ENCODE measurements at places on chromosomes 6 and 20.

DNA sequence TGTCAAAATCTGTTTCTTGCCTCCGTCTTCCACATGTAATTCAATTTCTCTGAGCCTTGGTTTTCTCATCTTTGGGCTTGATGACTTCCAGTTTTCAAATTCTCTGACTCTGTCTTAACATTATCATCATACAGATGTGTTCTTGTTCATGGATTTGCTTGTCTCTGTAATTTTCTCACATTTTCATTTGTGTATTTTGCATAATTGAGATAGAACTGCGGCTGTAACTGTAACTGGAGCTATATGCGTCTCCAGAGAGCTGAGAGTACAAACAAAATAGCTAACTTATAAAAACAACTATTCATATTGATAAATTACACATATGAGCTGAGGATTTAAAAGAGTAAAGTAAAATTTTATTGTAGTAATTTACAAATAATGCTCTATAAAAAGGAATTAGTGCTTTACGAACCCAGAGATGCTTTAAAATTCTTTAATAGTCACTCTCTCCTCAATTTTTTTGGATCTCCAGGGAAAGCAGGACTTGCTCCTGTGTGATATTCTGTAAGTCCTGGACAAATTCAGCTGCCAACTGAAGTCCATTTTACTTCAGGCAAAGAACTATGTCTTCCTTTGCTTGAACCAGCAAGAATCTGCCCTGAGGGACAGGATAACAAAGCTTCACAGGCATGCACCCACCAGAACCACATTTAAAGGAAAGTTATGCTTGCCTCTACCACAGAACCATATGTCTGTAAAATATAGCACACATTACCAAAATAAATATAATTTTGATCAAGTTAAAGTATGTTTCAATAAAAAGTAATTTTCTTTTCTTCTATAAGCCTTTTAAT is 288.3 kb downstream of the KHDC1L start:
- DNase-seq = no peak

DNA sequence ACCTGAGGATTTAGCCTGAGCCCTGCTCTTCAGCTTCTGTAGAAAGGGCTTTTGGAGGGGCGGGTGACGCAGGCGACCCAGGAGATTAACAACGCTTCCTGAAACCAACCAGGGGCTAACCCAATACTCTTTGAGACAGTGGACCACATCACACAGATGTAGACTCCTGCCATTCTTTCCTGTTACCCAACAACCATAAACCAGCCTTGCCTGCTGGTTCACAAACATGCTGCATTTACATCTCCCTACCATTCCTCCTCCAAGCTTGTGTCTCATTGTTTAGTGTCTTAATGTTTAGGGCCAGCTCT is 28.3 kb downstream of the PPP1R16B start:
- DNase-seq = peak; percentile 68

- DNase-seq = no peak
These were observed 46.0 kb downstream of the PCNA start for GRCh38 chr20:5073660-5074231.

DNA sequence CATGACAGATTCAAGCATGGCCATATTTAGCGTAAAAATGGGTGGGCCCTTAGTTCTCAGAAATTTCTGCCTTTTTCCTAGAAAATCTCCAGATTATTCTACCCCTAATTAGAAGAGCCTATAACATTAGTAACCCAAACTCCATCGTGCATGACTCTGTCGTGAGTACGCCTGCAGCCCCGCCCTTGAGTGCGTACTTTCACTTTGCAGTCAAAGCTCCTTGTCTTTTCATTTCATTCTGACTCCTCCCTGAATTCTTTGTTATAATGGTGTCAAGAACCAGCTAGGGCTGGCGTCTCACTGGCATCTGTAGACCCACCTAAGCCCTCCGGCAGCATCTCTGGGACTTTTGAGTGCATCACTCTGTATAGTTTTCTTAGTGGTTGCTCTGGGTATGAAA is 61.7 kb upstream of the NOX3 start:
- no peak for DNase-seq

GRCh38 chr6:149961728-149962425 is 1.9 kb upstream of the ULBP1 start:
- no peak for DNase-seq

DNA sequence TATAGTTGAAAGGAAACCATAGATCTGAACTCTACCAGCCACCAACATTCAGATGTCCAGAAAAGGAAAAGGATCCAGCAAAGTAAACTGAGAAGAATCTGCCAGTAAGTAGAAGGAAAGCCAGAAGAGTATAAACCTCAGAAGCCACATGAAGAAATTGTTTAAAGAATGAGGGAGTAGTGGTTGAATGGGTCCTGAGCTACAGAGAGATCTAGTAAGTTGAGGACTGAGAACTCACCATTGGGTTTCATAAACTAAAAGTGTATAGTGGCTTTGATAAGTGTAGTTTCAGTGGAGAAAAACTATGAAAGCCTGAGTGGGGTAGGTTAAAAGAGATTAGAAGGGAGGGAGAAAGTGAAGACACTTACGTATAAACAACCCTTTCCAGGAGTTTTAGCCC is 32.0 kb upstream of the SUMO4 start:
- DNase-seq = no peak

Data from CD8-positive, alpha-beta T cell (primary cell).